Globus pallidus (tissue), 1 donor: ENCODE measurements at places on chromosomes 3 and 15.

DNA sequence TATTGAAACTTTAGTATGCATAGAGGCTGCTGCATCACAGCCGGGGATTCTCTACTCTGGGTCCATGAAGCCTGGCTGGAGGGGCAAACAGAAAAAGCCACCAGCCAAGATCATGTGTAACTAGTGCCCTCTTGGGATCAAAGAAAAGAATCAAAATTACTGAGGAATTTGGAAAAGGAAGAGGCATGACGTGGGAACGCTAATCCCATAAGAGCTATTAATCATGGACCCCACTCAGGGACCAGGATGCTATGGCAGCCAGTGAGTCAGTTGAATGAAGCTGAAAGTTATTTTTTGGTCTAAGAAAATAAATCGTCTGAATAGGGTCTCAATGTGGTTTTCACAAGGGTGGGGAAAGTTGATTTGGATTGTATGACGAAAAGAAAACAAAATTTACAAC lies 1165.1 kb downstream of the ROBO2 start:
- no peak for DNase-seq

DNA sequence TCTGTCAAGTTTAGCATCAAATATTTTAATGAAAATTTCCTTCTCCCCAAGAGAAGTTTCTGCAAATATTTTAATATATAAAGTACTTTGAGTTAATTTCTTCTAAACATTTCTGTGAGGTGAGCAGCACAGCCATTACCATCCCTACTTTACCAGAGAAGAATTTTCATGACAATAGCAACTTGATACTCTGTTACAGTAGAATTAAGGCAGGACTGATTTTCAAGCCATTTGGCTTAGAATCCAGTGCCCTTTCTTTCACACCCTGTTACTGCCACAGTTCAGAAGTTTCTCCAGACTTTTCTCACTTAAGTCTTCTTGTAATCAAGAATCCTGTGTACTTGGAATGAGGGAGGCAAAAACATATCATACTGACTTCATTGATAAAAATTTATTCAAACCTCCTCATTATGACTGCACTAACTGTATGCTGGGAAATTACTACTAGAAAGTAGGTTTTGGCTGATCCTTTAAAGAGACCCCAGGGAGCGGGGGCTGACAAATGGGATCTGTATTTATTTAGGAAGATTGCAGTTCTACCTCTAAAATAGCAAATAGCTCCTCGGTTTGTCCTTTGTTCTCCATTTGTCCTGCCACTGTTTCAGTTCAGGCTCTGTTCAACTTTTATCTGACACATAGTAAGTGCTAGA lies 557.0 kb upstream of the SGO1 start:
- no peak for DNase-seq

- DNase-seq = no peak
Measured at GRCh38 chr3:49563040-49563578, 8.8 kb downstream of the BSN start.

- DNase-seq = no peak
Measured at GRCh38 chr3:193388361-193388760, 9.8 kb upstream of the ATP13A5 start.

- no peak for DNase-seq
Measured at GRCh38 chr3:27797773-27798172, 75.7 kb upstream of the EOMES start.

DNA sequence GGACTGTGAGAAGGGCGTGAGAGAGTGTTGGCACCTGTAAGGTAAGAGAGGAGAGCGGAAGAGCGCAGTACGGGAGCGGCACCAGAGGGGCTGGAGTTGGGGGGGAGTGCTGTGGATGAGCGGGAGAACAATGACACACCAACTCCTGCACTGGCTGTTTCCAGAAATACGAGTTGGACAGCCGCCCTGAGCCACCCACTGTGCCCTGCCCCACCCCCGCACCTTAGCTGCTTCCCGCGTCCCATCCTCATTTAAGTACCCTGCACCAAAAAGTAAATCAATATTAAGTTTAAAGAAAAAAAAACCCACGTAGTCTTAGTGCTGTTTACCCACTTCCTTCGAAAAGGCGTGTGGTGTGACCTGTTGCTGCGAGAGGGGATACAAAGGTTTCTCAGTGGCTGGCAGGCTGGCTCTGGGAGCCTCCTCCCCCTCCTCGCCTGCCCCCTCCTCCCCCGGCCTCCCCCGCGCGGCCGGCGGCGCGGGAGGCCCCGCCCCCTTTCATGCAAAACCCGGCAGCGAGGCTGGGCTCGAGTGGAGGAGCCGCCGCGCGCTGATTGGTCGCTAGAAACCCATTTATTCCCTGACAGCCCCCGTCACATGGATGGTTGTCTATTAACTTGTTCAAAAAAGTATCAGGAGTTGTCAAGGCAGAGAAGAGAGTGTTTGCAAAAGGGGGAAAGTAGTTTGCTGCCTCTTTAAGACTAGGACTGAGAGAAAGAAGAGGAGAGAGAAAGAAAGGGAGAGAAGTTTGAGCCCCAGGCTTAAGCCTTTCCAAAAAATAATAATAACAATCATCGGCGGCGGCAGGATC lies at the start of gene SOX2:
TSS of gene SOX2 (plus strand) at position 601 of the 811 bp plus-strand sequence. CDS start 436 bp downstream, outside the sequence.
- peak; percentile 95 for DNase-seq

- no peak for DNase-seq
Measured at GRCh38 chr3:105323274-105323599, 43.5 kb upstream of the ALCAM start.

GRCh38 chr15:64780600-64781156 lies 5.3 kb upstream of the RBPMS2 start:
- DNase-seq = no peak

DNA sequence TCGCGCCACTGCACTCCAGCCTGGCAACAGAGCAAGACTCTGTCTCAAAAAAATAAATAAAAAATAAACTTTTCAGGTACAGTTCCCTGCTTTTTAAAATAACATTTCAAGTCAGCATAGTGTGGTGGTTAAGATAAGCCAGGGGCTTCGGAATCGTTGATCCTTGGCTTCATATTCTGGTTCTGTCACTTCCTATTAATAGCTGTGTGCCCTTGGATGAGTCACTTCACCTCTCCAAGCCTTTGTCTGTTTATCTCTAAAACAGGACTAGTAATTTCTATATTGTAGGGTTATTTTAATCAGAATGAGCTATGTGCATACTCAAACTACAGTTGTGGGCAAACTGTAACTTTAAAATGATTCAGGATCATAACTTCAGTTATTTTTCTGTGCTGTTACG lies 53.8 kb upstream of the SENP5 start:
- no peak for DNase-seq

- DNase-seq = no peak
Measured at GRCh38 chr15:25238716-25239470, 199.9 kb downstream of the UBE3A start.

- no peak for DNase-seq
Measured at GRCh38 chr3:121951291-121951919, 57.2 kb downstream of the SLC15A2 start.

DNA sequence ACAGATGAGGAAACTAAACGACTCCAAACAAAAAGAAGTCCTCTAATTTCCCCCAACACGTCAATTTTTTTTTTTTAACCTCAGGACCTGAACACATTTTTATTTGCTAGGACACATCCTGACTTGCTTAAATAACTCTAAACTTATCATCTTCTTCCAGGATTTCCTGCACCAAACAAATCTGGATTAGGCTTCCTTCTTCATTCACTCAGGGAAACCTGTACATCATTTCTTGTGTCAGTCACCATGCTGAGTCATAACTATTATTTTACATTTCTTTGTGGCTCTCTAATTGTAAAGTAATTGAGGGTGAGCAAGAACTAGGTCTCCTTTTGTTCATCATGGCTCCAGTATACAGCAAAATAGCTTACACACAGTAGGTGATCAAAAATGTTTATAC lies 433.4 kb upstream of the GBE1 start:
- no peak for DNase-seq

- DNase-seq = no peak
Measured at GRCh38 chr3:134480546-134480945, 5.2 kb downstream of the ANAPC13 start.

DNA sequence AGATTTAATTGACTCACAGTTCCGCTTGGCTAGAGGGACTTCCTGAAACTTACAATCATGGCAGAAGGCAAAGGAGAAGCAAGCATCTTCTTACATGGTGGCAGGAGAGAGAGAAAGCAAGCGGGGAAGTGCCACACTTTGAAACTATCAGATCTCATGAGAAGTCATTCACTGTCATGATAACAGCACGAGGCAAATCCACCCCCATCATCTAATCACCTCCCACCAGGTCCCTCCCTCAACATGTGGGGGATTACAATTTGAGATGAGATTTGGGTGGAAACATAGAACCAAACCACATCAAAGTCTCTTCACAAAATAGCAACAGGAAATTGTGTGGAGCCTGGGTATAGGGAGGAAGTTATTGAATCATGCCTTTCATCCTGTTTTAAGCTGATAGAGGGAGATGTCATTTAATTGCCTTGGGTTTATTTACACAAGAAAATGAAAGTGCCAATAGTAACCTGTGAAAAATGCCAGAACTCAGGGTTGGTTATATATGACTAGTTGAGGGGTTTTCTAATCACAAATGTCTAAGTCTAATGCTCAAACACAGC lies 624.8 kb upstream of the LMCD1 start:
- DNase-seq = no peak

- no peak for DNase-seq
Measured at GRCh38 chr15:57646087-57646486, 54.4 kb downstream of the MYZAP start.

DNA sequence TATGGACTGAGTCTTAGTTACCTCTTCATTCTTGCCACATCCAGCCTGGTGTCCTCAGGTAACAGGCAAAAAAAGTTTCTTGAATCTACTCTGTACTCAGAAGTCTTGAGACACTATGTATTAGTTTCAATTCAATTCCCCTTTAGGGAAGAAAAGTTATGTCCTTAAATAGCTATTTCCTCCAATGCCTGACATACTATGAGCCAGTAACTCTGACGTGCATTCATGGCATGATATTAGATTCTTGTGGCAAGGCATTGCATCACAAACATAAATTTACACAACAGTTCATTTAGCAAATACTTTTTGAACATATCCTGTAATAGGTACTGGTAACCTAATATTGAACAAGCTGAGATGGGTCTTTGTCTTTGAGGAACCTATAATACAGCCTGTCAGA lies 109.3 kb upstream of the FOXB1 start:
- no peak for DNase-seq

GRCh38 chr15:78730955-78731354 lies 80.3 kb downstream of the ADAMTS7 start:
- no peak for DNase-seq

- peak; percentile 7 for DNase-seq
Measured at GRCh38 chr3:132554437-132554836, 42.6 kb upstream of the ACKR4 start.

DNA sequence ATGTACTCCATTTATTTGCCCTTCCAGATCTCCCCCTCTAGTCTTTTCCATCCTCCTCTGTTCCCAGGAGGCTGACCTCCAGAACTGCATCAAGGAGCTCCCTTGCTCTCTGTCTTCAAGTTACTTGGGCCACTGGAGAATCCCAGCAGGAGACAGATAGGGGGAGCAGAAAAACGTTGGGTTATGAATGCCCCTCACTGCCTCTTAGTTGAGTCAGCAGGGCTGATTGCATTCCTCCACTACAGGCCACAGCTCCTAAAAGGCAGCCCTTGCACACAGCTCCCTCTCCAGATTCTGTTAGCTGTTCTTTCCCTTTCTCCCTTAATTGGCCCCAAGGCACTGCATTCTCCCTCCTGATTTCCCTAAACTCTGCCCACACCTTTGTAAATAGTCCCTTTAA lies 12.4 kb upstream of the CEP152 start:
- DNase-seq = no peak

DNA sequence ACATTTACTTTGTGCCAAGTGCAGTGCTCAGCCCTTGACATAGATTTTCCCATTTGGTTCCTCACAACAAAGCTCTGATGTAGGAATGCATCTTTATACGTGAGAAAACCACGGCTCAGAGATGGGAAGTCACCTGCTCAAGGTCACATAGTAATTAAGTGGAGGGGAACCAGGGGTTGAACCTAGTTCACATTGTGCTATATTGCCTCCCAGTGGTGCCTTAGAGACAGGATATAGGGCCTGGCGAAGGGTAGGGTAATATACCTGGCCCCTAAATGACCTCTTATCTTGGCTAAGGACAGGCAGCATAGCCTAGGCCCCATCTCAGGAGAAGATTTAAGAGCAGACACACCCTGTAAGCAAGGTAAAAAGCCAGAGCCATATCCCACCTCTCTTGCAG lies 71.5 kb downstream of the FOXP1 start:
- DNase-seq = no peak

- no peak for DNase-seq
Measured at GRCh38 chr3:112010636-112011035, 11.9 kb downstream of the TAGLN3 start.

GRCh38 chr3:183533412-183534132 lies 21.9 kb downstream of the KLHL6 start:
- no peak for DNase-seq

DNA sequence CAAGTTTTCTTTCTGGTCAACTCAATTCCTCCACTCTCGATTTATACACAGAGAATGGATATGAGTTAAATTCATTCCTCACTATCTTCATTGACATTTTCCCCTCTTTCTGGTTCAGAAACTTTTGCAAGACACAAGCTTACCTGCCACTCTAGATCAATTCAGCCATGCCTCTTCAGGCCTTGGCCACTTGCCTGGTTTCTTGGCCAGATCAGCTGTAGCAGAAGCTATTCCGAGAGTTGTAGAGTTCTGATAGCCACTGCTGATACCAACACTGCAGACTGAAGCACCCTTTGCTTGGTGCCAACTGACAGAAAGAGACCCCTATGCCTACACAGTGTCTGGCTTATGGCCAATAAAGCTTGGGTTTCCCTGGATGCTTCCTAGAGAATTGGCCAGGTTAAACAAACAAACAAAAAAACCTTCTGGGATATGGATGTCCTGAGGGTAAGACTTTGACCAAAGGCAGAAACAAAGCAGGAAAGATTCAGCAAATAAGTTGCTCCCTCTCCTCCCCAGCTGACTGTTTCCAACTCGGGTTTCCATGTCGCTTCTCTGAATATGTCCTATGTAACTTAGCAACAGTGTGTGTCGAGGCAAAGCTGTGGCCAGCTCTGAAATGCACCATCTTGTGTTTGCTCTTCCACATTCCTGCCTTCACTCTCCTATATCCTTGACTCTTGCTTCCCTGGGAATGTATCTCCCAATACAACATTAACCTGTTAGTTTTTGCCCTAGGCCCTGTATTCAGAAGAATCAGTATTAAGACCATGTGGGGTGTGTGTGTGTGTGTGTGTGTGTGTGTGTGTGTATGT lies 521.6 kb downstream of the EPHA3 start:
- no peak for DNase-seq

- DNase-seq = no peak
Measured at GRCh38 chr3:55676643-55677042, 189.5 kb upstream of the WNT5A start.

- no peak for DNase-seq
Measured at GRCh38 chr3:27171113-27171512, 198.1 kb downstream of the NEK10 start.

DNA sequence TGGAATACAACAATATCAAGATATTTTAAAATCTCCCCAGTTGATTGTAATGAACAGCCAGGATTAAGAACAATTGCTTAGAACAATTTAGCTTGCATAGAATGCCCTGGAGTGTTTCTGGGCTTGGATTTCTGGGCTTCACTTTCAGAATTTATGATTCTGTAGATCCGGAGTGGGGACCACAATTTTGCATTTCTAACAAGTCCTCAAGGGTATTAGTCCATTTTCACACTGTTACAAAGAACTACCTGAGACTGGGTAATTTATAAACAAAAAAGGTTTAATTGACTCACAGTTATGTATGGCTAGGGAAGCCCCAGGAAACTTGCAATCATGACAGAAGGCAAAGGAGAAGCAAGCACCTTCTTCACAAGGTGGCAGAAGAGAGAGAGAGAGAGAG lies 54.3 kb upstream of the MYRIP start:
- DNase-seq = no peak
